ENCODE measurements at places on chromosomes 4 and X.

GRCh38 chr4:95533254-95533653 lies 15.5 kb downstream of the UNC5C start:
- DNase-seq = no peak

DNA sequence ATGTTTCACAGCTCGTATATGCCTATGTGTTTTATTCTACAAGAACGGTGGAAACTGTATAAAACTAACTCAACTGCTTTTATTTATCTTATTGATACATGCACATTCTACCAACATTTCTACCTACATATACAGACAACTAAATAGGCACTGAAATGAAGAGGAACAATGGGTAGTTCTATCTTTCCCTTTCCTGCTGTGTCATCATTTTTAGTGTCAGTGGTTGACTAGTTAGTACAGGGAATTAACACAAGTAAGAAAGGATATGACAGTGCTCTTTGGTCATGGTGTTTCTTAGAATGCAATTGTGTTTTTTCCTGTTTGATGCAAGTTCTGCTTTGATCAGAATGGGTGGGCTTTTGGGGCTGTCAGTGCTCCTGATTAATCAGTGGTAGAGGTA lies 293.8 kb upstream of the CTSO start:
- no peak for DNase-seq

GRCh38 chr4:12445711-12446235 lies 1017.1 kb upstream of the HS3ST1 start:
- no peak for DNase-seq

GRCh38 chr4:162356181-162356580 lies 192.4 kb upstream of the FSTL5 start:
- DNase-seq = no peak

GRCh38 chr4:37393321-37393720 lies 148.8 kb downstream of the NWD2 start:
- no peak for DNase-seq
